Activated CD4-positive, alpha-beta T cell treated with anti-CD3 and anti-CD28 coated beads, Interleukin-2, amount 10 ng/mL, durations not matched to agents 7 days and 5 days (primary cell): ENCODE measurements at places on chromosomes 1 and 21.

- no peak for DNase-seq
- H3K4me1 ChIP-seq, result no peaks in the 10 kb centered on the region
- no peaks in the 10 kb centered on the region for H3K27me3 ChIP-seq
- no peaks in the 10 kb centered on the region for H3K36me3 ChIP-seq
These were observed 12.2 kb downstream of the CFAP410 start for GRCh38 chr21:44326716-44327602.

GRCh38 chr1:117567976-117568375 is 37.9 kb upstream of the TENT5C start:
- peaks cover 32% of the 10 kb centered on the region for H3K4me1 ChIP-seq
- H3K4me3 ChIP-seq, result no peak overlapping the region
- H3K27me3 ChIP-seq, result peaks cover 6% of the 10 kb centered on the region
- H3K27ac ChIP-seq, result no peak overlapping the region
- no peaks in the 10 kb centered on the region for H3K36me3 ChIP-seq

GRCh38 chr21:40902993-40903392 is 56.0 kb upstream of the DSCAM start:
- no peaks in the 10 kb centered on the region for H3K36me3 ChIP-seq
- H3K27me3 ChIP-seq, result no peaks in the 10 kb centered on the region
- DNase-seq, result no peak
- no peak overlapping the region for H3K27ac ChIP-seq

GRCh38 chr21:25462517-25462971 is 144.7 kb downstream of the MRPL39 start:
- DNase-seq, result no peak
- H3K4me1 ChIP-seq, result peaks cover 56% of the 10 kb centered on the region
- peak overlapping the region; percentile 68 for H3K27ac ChIP-seq

DNA sequence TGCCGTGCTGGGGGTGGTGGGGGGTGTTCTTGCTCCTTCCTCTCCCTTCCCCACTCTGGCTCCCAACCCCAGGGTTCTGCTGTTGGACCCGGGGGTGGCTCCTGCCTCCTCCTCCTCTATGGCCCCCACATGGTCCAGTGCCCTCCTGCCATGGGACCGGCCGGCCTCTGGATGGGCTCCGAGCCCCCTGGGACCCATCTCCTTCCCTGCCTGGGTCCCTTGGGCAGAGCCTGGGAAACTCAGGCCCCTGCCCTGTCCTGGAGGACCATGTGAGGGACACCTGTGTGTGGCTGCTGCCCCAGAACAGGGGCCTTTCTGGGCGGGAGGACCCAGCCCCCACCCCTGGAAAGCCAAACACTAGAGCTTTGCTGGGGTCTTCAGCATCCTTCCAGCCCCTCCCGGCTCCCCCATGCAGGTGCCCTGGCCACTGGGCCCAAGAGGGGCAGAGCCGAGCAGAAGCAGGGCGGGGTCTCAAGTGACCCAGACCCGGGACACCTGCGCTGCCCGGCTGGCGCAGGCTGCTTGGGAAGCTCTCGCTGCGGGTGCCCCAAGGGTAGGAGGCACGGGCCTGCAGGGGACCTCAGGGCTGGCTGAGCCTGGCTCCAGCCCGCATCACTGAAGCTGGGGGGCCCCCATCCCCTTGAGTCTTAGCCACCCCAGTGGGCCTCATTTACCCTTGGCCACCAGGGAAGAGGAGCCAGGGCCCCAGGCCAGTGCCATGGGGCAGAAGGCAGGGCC is 2.5 kb upstream of the FAAP20 start:
- peaks cover 2% of the 10 kb centered on the region for H3K36me3 ChIP-seq
- DNase-seq, result no peak
- H3K27ac ChIP-seq, result peak overlapping the region; percentile 46
- H3K27me3 ChIP-seq, result no peaks in the 10 kb centered on the region
- H3K4me1 ChIP-seq, result peaks cover 34% of the 10 kb centered on the region

GRCh38 chr1:61253912-61254633 is 171.7 kb downstream of the NFIA start:
- H3K4me1 ChIP-seq, result peaks cover 11% of the 10 kb centered on the region
- H3K4me3 ChIP-seq, result no peak overlapping the region

DNA sequence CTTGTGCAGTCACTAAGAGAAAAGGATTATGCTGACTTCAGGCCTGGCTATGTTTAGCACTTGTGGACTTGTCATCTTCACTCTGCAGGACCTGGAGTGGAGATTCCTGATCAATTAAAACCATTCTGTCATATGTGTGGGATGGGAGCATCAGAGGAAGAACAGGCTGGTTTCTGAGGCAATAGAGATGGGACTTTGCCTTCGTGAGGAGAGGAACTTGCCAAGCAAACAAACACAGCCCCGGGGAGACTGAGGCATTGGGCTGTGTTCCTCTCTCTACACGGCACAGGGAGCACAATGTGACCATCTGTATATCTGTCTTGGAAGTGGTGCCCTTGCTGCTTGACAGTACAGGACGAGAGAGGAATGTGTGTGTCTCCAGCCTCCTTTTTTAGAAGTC is 23.1 kb downstream of the VASH2 start:
- H3K27ac ChIP-seq, result no peak overlapping the region
- DNase-seq, result no peak
- no peaks in the 10 kb centered on the region for H3K36me3 ChIP-seq
- H3K4me3 ChIP-seq, result no peak overlapping the region
- H3K27me3 ChIP-seq, result peaks cover 2% of the 10 kb centered on the region
- H3K4me1 ChIP-seq, result no peaks in the 10 kb centered on the region

GRCh38 chr1:21904704-21905520 is 32.2 kb downstream of the HSPG2 start:
- H3K27ac ChIP-seq, result no peak overlapping the region
- H3K4me3 ChIP-seq, result no peak overlapping the region
- peaks cover 11% of the 10 kb centered on the region for H3K4me1 ChIP-seq
- no peaks in the 10 kb centered on the region for H3K27me3 ChIP-seq
- no peaks in the 10 kb centered on the region for H3K36me3 ChIP-seq

DNA sequence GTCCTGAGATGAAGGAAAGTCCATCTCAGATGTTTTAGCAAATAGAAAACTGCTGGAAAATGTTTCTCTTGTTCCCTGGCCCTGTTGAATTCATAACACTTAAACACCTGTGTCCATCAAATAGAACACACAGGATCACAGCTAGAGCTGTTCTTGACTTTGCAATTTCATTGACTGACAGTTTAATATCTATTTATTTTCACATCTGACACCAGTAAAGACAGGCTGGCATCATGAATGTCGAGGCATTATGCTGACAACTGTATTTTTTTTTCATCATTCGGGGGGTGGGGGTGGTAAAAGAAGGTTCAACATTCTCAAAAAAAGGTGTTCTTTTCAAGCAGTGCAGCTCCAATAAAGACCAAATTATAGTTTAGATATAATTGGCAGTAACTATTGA is 591.2 kb upstream of the PTBP2 start:
- H3K4me1 ChIP-seq, result no peaks in the 10 kb centered on the region
- H3K27me3 ChIP-seq, result no peaks in the 10 kb centered on the region
- no peak for DNase-seq
- H3K36me3 ChIP-seq, result no peaks in the 10 kb centered on the region
- no peak overlapping the region for H3K4me3 ChIP-seq

GRCh38 chr1:191609305-191609704 is 549.0 kb upstream of the RGS18 start:
- H3K4me1 ChIP-seq, result no peaks in the 10 kb centered on the region
- H3K4me3 ChIP-seq, result no peak overlapping the region
- no peak overlapping the region for H3K27ac ChIP-seq
- H3K27me3 ChIP-seq, result no peaks in the 10 kb centered on the region
- DNase-seq, result no peak

DNA sequence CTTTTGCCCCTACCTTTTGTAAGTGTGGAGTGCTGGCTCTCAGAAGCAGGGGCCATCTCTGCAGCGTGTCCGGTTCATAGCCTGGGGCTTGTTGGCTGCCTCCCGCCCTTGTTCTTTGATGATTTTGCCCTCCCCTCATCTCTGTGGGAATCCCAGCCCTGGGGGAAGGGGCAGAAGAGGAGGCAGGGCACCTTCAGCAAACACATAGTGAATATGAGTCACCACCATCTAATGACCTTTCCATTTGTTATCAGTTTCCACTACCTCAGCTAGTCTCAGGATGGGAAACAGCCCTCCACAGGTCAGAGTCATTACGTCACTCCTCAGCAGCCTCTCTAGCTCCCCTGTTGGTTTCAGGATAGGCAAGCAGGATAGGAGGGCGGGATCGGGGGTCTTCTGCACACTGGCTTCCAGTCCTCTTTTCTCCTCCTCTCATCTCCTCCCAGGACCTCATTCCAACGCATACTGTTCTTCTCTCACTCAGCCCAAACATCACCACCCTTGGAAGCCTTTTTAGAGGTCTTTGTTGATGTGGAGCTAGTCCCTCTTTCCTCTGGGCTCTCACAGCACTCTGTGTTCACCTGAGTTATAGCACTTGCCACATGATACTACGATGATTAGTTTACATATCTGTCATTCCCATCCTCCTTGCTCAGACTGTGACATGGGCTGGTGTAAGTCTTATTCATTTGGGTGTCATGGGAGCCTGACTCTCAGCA is 15.8 kb downstream of the GADD45A start:
- no peak overlapping the region for H3K27ac ChIP-seq
- DNase-seq, result no peak
- H3K4me1 ChIP-seq, result no peaks in the 10 kb centered on the region
- H3K36me3 ChIP-seq, result no peaks in the 10 kb centered on the region

GRCh38 chr1:87299661-87300060 is 29.0 kb upstream of the LMO4 start:
- H3K4me1 ChIP-seq, result no peaks in the 10 kb centered on the region
- H3K36me3 ChIP-seq, result no peaks in the 10 kb centered on the region
- no peaks in the 10 kb centered on the region for H3K27me3 ChIP-seq
- no peak for DNase-seq
- H3K4me3 ChIP-seq, result no peak overlapping the region

DNA sequence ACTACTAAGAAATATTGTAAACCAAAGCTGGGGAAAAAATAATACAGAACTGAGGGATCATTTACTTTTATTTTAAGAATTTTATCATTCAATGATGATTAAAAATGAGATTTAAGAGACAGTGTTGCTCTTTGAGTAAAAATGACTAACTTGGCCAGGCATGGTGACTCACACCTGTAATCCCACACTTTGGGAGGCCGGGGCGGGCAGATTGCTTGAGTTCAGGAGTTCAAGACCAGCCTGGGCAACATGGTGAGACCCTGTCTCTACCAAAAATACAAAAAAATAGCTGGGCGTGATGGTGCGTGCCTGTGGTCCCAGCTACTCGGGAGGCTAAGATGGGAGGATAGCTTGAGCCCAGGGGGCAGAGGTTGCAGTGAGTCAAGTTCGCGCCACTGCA is 21.8 kb upstream of the PLEKHO1 start:
- no peaks in the 10 kb centered on the region for H3K27me3 ChIP-seq
- no peak overlapping the region for H3K27ac ChIP-seq
- H3K4me3 ChIP-seq, result no peak overlapping the region
- H3K4me1 ChIP-seq, result no peaks in the 10 kb centered on the region
- no peak for DNase-seq

GRCh38 chr1:196088541-196088940 is 519.7 kb downstream of the KCNT2 start:
- H3K36me3 ChIP-seq, result no peaks in the 10 kb centered on the region
- no peak overlapping the region for H3K27ac ChIP-seq
- H3K4me3 ChIP-seq, result no peak overlapping the region
- no peaks in the 10 kb centered on the region for H3K27me3 ChIP-seq
- H3K4me1 ChIP-seq, result no peaks in the 10 kb centered on the region
- no peak for DNase-seq

- H3K36me3 ChIP-seq, result no peaks in the 10 kb centered on the region
- peaks cover 3% of the 10 kb centered on the region for H3K4me1 ChIP-seq
- no peak overlapping the region for H3K4me3 ChIP-seq
These were observed 57.8 kb upstream of the TARBP1 start for GRCh38 chr1:234536741-234537140.

GRCh38 chr1:206631085-206631509 is 4.2 kb upstream of the DYRK3 start:
- H3K4me3 ChIP-seq, result no peak overlapping the region
- peaks cover 24% of the 10 kb centered on the region for H3K27me3 ChIP-seq
- H3K36me3 ChIP-seq, result no peaks in the 10 kb centered on the region

- H3K4me1 ChIP-seq, result no peaks in the 10 kb centered on the region
- H3K36me3 ChIP-seq, result no peaks in the 10 kb centered on the region
- H3K4me3 ChIP-seq, result no peak overlapping the region
- DNase-seq, result no peak
- H3K27ac ChIP-seq, result no peak overlapping the region
These were observed 17.1 kb downstream of the TRIM67 start for GRCh38 chr1:231178970-231179369.

DNA sequence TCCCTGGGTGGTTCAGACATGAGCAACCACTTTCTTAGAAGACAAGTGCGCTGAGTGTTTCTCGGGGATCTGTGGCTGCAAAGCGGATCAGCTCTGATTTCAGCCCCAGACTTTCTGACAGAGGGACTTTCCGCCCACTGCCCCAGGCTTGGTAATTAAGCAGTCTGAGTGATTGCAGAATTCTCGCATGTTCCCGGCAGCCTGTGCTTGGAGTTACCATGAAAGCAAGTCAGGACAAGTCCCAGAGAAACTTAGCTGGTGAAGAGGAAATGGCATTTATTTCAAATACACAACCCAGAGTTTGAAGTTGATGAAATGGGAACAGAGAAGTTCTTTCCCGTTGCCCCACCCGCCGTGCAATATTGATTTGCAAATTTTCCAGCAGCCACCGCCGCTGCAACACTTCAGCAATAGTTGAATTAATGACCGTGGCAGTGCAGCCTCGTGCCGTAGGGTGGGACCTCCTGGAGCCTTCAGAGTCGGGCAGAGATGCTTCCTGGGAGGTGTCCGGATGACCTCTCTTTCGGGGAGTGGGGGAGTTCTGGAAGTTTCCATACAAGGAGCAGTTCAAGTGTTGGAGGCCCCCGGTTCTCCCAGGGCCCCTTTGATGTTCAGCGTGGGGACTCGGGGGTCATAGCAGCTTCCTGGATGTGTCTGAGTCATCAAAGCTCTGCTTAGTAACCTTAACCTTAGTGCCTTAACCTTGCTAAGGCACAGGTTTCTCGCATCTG is 134.7 kb downstream of the KAZN start:
- no peak overlapping the region for H3K4me3 ChIP-seq
- H3K27ac ChIP-seq, result no peak overlapping the region
- peaks cover 5% of the 10 kb centered on the region for H3K27me3 ChIP-seq

DNA sequence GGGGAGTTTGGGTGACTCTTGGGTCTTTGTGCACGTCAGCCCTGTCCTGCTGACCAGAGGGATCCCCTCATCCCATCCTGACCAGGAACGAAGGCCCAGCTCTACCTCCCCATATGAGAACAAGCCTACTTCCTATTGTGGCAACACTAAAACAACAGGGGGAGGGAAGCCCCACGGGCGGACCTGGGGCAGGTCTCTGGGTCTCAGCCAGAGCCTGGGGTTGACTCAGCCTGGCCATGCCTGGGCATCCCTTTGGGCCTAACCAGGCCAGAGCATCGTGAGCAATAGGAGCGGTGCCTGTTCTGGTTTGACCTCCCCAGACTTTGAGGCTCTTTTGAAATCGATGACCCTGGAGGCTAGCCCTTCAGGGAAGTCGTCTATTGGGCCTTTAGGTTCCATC is 16.8 kb downstream of the RPS6KA1 start:
- peaks cover 72% of the 10 kb centered on the region for H3K4me1 ChIP-seq
- H3K4me3 ChIP-seq, result peak overlapping the region; percentile 90
- H3K27ac ChIP-seq, result peak overlapping the region; percentile 86

DNA sequence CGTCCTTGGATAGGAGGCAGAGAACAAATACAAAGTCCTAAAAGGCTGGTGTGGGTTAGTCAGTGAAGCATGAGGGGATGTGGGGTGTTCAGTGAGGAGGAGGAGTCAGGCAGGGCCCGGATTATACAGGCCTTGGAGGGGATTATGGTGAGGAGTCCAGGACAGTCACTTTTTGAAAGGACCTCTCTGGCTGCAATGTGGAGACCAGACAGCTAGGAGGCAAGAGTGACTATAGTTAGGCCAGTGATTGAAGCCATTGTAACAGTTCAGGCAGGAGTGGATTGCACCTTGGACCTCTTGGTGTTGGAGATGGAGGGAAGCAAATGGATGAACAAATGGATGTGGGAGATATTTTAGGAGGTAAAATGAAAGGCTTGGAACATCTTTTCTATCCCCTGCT is 115.8 kb downstream of the C1orf94 start:
- H3K4me1 ChIP-seq, result no peaks in the 10 kb centered on the region
- H3K27me3 ChIP-seq, result no peaks in the 10 kb centered on the region
- H3K36me3 ChIP-seq, result no peaks in the 10 kb centered on the region
